ENCODE measurements at places on chromosomes 2 and 18. TPM values are rescaled to one million over a fixed set of nuclear protein-coding genes. Genes with fewer than 3 reads are reported as not detected.

Gene HADHA
- 161 TPM for total RNA-seq

Gene TMEM198
- not detected for total RNA-seq

Gene ANKRD30BL
- not detected for total RNA-seq

Gene AQP12B
- total RNA-seq = not detected

Gene CCDC68
- total RNA-seq = 0.26 TPM

Gene SCYGR5
- total RNA-seq = not detected

Gene TNFRSF11A
- 42.5 TPM for total RNA-seq
